Iris pigment epithelial cell (primary cell): ENCODE measurements at places on chromosomes 3 and 15.

DNA sequence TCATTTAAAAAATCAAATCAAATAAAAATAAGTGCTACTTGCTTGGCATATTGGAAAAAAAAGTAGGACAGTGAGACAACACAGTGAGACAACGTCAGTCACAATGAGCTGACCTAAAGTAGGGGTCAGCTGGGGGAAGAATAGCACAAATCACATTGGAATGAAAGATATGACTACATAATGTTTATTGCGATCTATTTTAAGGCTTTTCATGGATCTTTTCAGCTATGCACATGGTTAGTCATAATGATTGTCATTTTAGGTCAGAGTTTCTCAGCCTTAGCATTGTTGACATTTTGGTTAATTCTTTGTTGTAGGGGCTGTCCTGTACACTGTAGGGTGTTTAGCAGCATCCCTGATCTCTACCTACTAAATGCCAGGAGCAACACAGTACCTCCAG, 44.5 kb downstream of the CMSS1 start:
- DNase-seq, result peak; percentile 88

GRCh38 chr15:65096481-65097385, 18.3 kb downstream of the UBAP1L start:
- DNase-seq, result no peak

GRCh38 chr3:137304313-137305056, 346.7 kb downstream of the IL20RB start:
- DNase-seq, result no peak

DNA sequence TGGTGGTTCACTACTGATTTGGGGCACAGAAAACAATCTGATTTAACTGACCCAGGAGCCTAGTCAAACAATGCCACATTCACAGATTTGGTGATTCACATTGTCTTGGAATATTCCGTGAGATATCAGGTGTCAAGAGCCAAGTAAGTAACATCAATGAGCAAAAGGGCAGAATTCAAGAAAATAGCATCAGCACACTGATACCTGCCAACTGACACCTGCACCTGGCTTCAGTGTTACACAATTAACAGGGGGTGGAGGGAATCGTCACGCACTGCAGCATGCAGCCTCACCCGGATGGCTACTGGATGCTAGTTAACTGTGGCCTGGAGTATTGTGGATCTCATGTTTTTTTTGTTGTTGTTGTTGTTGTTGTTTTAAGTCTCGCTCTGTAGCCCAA, 17.6 kb downstream of the CCNL1 start:
- no peak for DNase-seq

GRCh38 chr3:126999383-126999782, 16.5 kb downstream of the PLXNA1 start:
- no peak for DNase-seq

DNA sequence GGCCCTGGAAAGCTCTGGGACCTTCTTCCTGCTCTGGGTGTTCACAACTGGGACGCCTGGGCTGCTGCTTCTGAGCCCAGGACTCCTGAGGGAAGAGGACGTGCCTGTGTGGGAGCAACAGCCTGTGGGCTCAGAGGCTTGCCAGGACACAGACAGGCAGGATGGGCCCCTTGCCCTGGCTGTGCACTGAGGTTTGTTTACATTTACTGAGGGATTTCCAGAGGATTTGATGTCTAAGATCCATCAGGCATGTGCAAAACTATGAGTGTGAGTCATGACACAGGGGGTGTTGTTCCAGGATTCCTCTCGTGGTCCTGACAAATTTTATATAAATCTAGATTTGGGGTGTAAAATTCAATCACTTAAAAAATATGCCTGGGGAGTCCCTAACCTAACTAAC, 10.6 kb downstream of the CCR9 start:
- DNase-seq, result peak; percentile 81

- DNase-seq, result no peak
These were observed 20.1 kb downstream of the GOLGA6A start for GRCh38 chr15:74062236-74062635.

GRCh38 chr3:47337656-47338055, 43.2 kb upstream of the PTPN23 start:
- DNase-seq, result no peak

GRCh38 chr3:2300938-2301337, 202.3 kb downstream of the CNTN4 start:
- DNase-seq, result no peak

DNA sequence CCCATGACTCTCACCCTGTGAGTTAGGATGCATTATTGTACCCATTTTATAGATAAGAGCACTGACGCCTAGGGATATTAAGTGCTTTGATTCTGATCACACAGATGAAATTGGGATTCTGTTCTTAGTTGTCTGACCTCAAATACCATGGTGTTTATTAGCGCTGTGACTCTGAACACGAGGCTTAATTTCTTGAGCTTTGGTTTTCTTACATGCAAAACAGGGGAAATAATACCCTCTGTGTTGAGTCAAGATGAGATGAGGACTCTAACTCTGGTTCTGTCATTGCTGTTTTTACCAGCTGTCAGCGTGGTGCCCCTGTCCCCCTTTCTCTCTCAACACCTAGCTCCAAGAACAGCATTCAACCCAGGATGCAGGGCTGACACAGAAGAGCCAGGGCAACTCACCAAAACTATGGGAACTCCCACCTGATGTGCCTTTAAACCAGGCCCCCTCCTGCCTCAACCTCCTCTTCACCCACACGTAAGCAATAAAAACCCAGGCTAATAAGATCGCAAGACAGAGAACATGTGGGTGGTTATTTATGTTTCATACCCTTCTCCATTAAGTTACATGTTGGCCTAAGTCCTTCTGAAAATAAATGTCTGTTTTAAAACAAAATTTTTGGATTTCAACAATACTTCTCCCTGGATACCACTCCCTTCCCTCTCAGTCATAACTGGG, 100.1 kb upstream of the SPATA12 start:
- DNase-seq, result no peak

GRCh38 chr3:129224984-129225393, 24.4 kb upstream of the COPG1 start:
- peak; percentile 83 for DNase-seq

DNA sequence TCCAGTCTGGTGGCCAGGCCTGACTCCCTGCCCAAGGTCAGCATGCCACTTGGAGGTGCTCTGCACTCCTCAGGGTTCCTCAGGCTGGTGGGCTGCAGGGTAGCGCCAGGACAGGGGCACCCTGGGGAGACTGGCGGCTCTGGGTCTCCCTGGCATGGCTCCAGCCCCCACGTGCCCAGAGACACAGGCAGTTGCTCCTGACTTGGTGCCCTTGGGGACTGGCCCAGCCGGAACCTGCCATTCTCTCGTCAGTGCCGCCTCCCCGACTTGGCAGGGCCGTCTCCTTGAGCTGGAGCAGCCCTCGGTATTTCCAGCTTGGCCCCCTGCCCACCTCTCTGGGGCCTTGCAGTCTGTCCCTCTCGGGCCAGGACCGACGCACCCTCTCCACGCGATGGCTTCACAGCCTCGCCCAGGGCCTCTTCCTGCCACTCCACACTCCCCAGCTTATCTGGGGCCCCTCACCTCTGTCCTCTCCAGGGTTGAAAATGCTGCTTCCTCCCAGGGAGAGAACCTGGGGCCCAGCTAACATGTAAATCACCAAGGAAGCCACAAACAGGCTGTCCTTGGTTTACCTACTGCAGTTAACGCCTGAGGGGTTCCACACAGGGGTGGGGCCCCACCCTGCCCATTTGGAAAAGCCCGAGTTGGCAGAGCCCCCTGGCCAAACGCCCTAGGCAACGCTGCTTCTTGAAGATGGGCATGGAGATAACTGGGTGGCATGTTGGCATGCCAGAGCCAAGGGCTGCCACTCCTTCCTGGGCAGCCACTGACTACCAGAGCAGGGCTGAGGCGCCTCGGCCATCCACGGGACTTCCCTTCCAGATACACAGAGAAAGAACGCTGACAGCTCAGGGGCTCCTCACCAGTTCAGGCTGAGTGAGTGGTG, 61.4 kb downstream of the SMAD6 start:
- DNase-seq, result no peak

GRCh38 chr15:40978562-40978961, 25.3 kb downstream of the CHAC1 start:
- no peak for DNase-seq

DNA sequence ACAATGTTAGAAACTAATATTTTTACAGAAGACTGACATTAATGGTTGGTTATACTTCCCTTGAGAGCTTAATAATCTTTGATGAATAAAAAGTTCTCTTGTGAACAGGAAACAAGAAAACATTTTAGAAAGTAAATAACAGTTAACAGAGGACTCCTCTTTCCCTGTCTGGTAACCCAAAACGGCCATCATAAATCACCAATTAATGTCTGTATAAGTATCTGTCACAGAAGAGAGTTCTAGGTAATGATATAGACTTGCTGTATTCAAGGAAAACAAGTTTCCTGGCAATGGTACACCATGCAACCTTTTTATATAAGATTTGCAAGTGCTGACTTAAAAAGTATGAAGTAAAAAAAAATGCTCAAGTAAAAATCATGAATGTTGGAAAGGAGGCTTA, 426.7 kb downstream of the SOX2 start:
- DNase-seq, result no peak

- no peak for DNase-seq
These were observed 52.5 kb upstream of the ATP2C1 start for GRCh38 chr3:130841357-130841756.

DNA sequence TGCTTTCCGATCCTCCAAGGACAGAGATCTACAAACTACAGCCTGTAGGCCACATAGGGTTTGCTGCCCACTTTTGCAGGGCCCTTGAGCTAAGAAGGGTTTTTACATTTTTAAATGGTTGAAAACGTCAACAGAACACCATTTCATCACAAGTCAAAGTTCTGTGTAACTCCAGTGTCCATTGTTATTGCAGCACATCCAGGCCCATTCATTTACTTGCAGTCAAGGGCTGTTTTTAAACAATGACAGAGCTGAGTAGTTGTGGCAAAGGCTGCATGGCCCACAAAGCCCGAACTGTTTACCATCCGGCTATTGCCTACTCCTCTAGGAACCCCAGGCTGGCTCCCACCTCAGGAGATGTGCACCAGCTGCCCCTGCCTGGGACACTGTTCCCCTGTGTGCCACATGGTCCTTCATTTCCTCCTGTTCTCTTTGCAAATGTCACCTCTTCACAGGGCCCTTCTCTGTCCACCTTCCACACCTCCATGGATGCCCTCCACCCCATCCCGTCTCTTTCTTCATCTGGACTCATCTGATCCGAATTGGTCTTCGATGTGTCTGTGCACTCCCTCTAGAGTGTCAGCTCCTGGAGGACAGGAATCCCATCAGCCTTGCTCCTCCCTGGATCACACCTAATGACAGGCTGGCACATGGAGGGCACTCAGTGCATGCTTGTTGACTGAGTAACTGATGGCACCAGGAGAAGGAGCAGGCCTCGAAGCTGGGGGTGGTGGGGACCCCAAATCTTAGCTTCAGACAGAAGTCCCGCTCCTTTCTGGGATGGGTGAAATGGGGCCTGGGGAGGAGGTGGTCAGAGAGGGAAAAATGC, 69.5 kb upstream of the IQSEC1 start:
- no peak for DNase-seq

DNA sequence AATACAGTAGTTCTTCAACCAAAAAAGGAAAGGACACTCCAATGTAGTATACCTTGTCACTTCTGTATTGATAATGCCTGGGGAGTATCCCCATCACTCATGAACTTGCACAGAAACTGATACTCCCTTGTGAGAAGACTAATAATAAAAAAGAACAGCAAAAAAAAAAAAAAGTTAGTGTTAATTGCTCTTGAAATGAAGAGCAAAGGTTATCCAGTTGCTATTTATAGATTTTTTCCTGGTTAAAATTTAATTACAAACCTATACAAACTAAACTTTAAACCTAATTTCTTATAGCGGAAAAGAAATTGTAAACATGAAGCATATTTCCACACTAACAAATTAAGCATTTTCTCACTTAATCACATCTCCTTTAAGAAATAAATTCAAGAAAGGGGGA, 6.7 kb downstream of the PLOD2 start:
- no peak for DNase-seq

DNA sequence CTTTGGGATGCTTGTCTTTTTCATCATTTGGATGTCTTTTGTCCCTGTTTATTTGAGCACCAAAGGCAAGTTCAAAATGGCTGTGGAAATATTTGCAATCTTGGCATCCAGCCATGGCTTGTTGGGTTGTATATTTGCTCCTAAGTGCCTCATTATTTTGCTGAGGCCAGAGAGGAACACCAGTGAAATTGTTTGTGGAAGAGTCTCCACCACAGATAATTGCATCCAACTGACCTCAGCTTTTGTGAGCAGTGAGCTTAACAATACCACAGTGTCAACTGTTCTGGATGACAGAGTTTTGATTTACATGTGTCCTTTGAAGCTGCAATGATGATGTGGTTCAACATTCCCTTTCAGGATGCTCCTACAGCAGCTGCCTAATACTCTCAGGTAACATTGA, 83.0 kb upstream of the KCNAB1 start:
- DNase-seq, result no peak

DNA sequence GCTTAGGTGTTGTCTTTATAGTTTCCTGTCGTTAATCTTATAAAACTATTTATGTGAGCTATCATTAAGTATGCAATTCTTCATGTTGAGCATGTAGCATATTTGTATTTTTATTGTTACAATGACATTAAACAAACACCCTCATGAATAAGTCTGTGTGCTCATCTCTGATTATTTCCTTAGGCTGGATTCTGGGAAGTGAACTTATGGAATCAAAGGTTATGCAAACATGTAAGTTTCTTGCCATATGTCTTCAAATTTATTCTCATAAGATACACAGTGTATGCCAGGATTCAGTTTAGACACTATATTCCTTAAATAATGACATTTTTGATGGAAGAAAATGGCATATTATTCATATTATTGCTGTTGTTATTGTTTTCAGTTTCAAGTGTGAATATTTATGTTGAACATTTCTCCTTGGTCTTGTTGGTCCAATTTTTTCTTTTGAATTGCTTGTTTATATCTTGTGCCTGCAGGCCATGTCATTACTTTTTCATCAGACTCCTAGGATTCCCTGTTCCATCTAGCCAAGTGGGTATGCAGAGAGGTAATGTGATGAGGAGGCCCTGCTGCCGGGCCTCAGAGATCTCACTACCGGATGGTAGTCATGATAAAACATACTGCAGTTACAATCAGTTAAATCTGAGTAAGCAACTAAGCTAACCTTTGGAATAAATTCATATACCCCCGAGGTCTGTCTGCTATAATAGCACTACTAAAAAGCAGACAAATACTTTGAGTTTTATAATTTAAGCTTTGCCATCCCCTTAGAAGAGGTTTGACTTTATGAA, 684.3 kb upstream of the SGO1 start:
- DNase-seq, result no peak

GRCh38 chr3:9727041-9727595, 4.4 kb upstream of the BRPF1 start:
- no peak for DNase-seq

- no peak for DNase-seq
These were observed 600.2 kb upstream of the GRM7 start for GRCh38 chr3:6260551-6261191.

DNA sequence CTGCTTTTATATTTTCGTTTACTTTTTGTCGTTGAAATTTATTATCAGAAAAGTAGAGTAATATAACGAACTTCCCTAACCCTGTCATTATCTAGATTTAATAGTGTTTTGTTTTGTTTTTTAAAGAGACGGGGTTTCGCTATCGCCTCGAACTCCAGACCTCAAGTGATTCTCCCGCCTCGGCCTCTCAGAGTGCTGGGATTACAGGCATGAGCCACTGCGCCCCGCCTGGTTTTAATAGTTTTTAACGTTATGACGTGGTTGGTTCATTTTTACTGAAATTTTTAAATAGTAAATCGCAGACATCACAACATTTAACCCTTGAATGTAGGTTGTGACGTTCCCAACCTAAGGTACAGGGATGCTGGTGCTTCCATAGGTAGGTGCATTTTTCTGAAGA, 1.0 kb downstream of the NGRN start:
- DNase-seq, result peak; percentile 39

GRCh38 chr15:58046467-58046866, 19.0 kb downstream of the ALDH1A2 start:
- no peak for DNase-seq

- DNase-seq, result no peak
These were observed 83.5 kb upstream of the ZNF280D start for GRCh38 chr15:56816781-56817180.
